DMS 273 treated with DMSO at 0.1 percent for 48 hours (cell line): ENCODE measurements at places on chromosomes 1 and 21.

DNA sequence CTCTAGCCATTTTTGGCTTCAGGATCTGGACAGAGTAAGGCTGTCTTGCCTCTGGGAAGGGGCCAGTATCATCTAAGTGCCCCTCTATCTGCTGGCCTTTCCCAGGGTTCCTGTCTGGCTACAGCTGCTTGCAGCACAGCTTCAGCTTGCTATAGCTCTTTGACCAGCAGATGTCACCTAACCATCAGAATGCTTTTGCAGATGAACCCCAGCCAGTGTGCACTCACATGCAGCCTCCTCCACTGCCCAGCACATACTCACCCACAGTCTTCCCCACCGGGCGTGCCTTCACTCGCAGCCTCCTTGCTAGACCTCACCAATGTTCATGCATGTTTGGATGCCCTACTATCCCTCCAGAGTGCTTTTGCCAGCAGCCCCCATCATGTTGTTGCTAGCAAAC, 769.0 kb downstream of the BRINP3 start:
- DNase-seq: no peak

- no peak for DNase-seq
Measured at GRCh38 chr1:228408869-228409805, 2.5 kb upstream of the TRIM11 start.

GRCh38 chr21:29749957-29750356, 189.8 kb downstream of the GRIK1 start:
- DNase-seq: no peak

DNA sequence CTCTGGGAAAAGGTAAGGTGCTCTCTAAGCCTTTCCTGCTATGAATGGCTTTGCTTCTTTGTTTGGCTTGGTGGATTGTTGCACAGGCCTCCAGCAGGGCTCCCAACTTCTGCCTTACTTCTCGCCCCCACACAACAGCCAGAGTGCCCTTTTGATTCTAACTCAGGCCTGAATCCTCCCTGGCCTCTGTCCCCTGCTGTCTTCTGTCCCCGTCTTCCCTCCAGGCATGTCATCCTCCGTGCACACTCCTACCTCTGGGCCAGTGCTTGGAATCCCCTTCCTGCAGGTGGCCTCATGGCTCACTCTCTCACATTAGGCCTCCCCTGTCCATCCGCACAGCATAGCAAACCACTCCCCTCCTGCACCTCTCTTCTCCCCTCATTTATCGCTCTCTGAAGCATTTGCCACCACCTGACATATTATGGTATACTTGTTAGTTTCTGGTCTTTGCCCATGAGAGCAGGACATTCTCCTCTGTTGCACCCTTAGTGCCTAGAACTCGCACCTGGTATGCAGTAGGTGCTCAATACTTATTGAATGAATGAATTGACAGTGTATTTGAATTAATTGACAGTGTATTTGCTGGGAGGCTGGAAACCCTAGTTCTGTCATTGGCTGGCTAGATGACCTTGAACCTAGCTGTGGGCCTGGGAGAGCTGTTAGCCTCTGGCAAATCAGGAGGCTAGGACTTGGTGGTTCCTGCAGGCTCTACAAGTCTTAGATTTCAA, 2.9 kb downstream of the ZDHHC18 start:
- DNase-seq: no peak

- peak; percentile 16 for DNase-seq
Measured at GRCh38 chr1:166900987-166901386, 24.9 kb upstream of the TADA1 start.
